ENCODE measurements at places on chromosomes 16 and 17. TPM values are rescaled to one million over a fixed set of nuclear protein-coding genes. Genes with fewer than 3 reads are reported as not detected.

DNA sequence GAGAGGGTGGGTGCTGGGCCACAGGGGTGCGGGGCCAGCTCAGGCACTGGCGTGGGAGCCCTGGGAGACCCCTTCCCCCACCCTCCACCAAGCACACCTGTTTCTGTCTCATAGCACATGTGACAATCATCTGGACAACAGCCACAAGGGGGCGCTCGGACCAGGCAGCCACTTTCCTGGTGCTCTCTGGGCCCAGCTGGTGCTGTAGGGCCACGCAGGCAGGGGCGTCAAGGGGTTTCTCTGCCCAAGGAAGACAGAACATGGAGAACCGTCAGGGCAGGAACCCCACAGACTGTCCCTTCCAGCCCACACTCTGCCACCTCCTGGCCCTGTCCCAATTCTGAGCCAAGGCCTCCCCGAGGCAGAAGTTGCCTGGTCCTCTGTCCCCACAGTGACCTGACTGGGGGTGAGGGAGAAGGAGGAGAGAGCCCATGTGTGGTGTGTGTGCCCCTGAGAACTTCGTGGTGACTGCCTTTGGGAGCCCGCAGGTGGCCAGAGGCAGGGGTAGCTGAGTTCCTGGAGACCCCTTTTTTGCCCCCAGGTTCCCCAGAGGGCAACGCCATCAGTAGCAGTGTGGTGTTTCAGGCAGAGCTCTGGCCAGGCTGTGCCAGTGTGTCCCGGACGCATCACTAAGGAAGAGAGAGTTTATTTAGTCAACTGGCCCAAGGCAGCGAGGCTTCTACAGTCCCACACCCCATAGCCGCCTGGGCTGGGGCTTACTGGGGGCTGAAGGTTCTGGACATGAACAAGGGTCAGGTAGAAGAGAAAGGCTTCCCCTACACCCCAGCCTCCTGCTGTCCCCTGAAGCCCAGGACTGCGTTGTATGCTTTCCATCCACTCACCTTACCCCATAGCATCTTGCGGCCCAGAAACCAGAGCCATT is 3.1 kb upstream of the SETD6 start:
- DNase-seq: peak; percentile 70

GRCh38 chr16:49876716-49877129 is 20.8 kb upstream of the ZNF423 start:
- DNase-seq: no peak

- peak; percentile 100 for DNase-seq
Measured at GRCh38 chr16:75305364-75306098, 54.1 kb upstream of the BCAR1 start.

DNA sequence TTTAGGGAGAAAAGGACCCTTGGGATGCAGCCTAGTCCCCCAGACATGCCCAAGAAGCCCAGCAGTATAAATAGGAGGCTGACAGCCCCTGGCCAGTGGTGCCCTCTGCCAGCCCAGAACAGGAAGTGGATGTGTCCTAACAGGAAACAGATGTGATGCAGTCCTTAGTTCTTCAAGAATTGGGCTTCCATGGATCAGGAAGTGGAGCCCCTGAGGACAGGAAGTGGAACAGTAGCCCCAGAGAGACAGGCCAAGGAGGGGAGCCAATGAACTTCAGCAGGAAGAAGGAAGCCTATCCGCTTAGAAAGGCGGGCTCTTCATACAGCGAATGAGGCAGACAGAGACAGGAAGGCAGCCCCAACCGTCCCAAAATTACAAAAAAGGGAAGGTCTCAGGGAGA is 7.2 kb downstream of the CTF1 start:
- peak; percentile 36 for DNase-seq

The GALR2 gene
- total RNA-seq: 0.13 TPM

The EPX gene
- total RNA-seq: not detected

The ACE gene
- 0.63 TPM for total RNA-seq

The EEF2K gene
- 16.1 TPM for total RNA-seq

The NTN3 gene
- not detected for total RNA-seq

The CENPX gene
- total RNA-seq: 155 TPM
